ENCODE measurements at places on chromosomes 11 and 22.

DNA sequence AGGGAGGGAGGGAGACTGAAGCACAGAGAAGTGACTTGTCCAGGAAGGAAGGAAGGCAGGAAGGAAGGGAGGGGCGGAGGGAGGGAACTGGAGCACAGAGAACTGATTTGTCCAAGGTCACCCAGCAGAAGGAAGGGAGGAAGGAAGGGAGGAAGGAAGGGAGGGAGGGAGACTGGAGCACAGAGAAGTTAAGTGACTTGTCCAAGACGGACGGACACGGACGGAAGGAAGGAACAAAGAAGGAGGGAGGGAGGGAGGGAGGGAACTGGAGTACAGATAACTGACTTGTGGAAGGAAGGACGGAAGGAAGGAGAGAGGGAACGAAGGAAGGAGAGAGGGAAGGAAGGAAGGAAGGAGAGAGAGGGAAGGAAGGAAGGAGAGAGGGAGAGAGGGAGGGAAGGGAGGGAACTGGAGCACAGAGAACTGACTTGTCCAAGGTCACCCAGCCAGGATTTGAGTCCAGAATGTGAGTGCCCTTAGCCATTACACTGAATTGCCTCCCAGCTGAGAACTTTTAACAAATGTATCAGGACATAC lies 1.5 kb downstream of the SLC35F2 start:
- no peak for DNase-seq

- DNase-seq: no peak
Measured at GRCh38 chr11:47881145-47881544, 33.0 kb upstream of the NUP160 start.

DNA sequence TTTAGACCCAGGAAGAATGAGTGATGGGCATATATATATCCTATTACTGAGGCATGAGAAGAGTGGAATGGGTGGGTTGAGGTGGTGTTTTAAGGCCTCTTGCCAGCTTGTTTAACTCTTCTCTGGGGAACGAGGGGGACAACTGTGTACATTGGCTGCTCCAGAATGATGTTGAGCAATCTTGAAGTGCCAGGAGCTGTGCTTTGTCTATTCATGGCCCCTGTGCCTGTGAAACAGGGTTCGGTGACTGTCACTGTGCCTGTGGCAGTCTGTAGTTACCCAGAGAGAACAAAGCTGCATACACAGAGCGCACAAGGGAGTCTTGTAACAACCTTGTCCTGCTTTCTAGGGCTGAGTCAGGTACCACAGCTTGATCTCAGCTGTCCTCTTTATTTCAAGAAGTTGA lies 11.7 kb downstream of the LIMK2 start:
- no peak for DNase-seq

DNA sequence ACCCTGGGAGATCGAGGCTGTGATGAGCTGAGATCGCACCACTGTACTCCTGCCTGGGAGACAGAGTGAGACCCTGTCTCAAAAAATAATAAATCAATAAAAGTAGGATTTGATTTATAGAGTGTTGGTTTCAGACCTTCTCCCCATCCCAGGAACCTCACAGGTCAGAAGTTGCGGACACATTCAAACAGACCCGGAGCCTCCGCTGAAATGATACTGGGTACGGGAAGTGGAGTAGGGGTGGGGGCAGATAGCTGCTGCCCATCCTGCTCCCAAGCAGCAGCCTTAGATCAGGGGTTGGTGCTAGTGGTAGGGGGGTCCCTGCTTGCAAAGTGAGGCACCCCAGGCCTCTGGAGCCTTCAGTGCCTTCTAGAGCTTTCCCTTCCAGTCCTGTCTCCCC lies 7.8 kb downstream of the PRDM11 start:
- DNase-seq: no peak

DNA sequence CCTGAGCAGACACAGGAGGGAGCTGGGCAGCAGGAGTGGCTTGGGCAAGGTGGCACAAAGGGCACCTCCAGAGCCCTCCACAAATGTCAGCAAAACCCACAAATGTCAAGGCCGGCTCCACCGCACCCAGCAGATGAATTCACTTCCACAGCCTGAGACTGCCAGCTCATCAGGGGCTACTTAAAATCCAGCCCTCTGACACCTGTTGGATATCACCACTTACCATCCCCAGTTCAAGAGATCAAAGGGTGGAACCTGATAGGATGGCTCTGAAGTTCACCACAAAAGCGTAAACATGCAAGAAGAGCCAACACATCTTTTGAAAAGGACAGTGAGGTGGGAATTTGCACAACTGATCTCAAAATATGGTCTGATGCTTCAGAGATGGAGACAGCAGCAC lies 168.6 kb upstream of the GRK3 start:
- DNase-seq: no peak

GRCh38 chr11:15968461-15969130 lies 387.8 kb downstream of the SOX6 start:
- DNase-seq: no peak

- no peak for DNase-seq
Measured at GRCh38 chr11:132451942-132452601, 1080.2 kb downstream of the OPCML start.

- DNase-seq: no peak
Measured at GRCh38 chr11:97996762-97997161, 1024.0 kb upstream of the CNTN5 start.

DNA sequence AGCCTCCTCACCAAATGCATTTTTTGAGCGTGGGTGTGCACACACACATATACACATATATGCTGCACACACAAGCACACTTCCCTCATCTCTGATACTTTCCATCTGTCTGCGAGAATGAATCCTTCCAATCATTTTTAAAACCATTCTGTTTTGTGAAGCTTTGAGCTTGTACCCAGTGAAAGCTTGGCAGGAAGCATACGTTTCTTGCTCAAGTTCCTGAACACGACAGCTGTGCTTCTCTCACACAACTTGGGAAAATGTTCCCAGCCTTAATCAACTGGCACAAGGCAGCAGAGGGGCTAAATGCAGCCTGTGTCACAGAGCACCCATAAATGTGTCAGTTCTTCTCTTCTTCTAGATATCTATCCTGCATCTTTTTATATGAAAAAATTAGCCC lies 524.0 kb upstream of the KIRREL3 start:
- no peak for DNase-seq

DNA sequence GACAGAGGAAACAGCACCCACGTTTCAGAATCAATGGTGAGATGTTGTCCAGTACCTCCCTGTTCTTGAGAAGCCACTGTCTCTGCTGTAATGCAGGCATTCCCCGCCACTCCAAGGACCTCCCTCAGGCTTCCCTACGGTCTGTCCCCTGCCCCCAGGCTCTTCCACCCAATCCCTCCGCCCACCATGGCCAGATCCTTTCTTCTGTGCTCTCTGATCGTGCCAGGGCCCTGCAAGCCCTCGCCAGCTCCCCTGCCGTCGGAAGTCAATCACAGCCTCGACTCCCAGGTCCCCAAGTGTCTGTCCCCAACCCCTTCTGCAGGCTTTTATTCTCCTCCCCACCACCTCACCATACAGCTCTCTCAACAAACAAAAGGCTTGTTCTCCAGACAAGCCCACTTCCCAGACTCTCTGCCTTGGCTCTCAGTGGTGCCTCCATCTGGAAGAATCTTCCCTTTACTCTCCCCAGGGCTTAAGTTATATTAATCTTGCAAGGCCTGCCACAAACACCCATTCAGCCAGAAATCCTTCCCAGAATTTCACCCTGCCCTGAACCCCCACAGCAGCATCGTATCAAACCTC lies 13.7 kb downstream of the SCN4B start:
- no peak for DNase-seq

DNA sequence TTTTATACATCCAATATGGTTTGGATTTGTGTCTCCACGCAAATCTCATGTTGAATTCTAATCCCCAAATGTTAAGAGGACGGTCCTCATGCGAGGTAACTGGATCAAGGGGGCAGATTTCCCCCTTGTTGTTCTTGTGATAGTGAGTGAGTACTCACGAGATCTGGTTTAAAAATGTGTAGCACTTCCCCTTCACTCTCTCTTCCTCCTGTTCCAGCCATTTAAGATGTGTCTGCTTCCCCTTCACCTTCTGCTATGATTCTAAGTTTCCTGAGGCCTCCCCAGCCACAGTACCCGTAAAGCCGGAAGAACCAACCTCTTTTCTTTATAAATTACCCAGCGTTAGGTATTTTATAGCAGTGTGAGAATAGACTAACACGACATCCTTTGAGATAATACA lies 98.6 kb downstream of the TTC28 start:
- DNase-seq: no peak

- no peak for DNase-seq
Measured at GRCh38 chr11:96033095-96033494, 109.2 kb upstream of the MTMR2 start.

GRCh38 chr11:69260622-69261021 lies 33.3 kb upstream of the MYEOV start:
- no peak for DNase-seq

- no peak for DNase-seq
Measured at GRCh38 chr11:2975594-2975993, 16.5 kb downstream of the NAP1L4 start.

DNA sequence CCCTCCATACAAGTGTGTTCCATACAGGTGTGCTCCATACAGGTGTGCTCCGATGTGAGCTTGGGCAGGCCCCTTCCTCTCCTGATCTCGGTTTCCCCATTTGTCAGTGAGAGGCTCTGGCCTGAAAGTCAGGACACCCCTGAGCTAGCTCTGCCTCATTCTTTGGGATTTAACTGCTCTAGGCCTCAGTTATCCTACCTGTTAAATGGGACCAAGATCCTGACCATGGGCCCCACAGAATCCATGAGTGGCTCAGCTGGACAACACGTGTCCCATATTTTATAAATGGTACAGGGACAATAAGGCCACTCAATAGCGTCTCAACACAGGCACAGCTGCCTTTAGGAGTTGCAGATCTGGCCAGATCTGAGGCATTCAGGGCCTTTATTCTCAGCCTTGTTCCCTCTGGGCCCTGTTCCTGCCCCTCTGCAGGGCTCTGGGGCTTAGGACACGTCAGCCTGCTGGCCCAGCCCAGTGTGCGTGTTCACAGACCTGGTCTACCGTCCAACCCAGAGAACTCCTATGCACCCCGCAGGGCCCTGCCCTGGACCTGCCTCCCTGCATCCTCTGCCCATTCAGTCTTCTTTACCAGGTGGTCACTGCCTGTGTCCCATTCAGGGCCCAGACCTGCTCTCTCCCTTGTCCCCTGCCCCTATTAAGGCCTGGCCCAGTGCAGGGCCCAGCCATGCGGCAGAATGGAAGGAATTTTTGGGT lies 18.9 kb upstream of the IGLL1 start:
- DNase-seq: no peak

DNA sequence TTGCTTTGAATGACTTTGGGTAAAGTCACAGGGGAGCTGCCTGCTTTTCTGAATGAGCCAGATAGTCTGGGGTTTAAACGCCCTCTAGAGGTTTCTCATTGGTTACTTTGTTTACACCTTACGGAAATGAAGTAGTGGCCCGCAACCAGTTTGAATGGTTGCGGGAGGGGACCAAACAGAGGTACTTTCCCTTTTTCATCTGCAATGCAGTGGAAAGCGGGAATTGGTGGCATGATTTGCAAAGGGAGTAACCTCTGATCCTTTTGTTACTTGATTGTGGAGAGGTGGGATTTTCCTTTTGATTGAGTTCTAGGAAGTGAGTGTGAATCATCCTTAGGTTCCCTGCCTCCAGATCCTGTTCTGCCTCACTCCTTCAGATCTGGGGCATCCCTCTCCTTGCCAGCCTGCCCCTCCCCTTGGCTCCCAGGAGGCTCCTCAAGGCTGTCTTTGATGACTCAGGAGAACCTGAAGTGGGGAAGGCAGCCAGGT lies 15.9 kb upstream of the GLYATL1 start:
- DNase-seq: no peak

- no peak for DNase-seq
Measured at GRCh38 chr11:10459029-10459970, 4.2 kb downstream of the AMPD3 start.

DNA sequence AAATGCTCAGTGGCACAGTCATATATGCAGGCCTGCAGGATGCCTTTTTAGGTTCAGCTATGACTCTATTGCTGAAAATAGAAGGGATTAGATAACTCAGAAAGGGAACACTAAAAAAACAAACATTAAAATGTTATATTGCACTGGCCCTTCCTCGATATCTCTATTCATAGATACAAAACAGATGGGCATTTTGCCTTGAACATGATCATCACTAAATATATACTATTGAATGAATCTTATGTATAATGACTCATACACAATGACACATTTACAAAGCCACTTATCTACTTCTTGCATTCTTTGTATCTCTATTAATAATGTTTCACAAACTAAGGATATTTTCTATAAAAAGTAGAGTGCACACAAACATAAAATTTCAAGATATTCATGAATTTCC lies 2352.8 kb upstream of the RAG2 start:
- DNase-seq: no peak

- peak; percentile 77 for DNase-seq
Measured at GRCh38 chr11:111870886-111871692, at the start of gene ALG9. Gene ALG9 (minus strand): TSS chr11:111871581. CDS start chr11:111871482, 99 bp downstream.

DNA sequence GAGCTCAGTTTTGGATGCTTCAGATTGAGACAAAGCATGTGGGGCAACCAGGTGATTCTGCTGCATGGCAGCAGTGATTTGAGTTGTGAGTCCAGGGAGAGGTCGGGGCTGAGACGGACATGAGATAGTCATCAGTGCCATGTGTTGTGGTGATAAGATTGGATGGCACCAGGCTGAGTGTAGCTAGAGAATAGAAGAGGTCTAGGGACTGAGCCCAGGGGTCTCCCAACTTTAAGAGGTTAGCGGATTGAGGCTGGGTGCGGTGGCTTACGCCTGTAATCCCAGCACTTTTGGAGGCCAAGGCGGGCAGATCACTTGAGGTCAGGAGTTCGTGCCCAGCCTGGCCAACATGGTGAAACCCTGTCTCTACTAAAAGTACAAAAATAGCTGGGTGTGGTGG lies 6.3 kb upstream of the CTSD start:
- no peak for DNase-seq

DNA sequence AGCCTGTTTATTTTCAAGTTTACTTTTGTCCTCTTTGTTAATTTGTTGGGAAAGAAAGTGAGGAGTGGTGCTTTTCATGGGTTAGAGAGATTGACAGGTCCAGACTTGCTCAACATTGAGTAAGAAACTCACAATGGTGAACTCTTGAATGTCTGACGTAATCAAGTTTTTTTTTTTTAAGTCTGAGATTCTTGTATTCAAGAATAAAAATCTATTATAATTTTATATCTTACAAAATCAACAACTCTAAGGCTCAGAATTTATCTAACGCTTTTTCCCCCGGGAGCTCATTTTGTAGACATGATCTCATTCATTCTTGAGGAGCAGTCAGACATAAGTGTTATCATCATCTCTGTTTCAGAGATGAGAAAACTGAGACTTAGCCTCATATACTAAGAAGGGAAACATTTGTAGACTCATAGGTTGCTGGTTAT lies 39.1 kb upstream of the SPTBN2 start:
- DNase-seq: no peak

- DNase-seq: no peak
Measured at GRCh38 chr11:1351278-1351937, 38.3 kb upstream of the BRSK2 start.

GRCh38 chr11:131644204-131644795 lies 273.9 kb downstream of the NTM start:
- DNase-seq: no peak

- DNase-seq: peak; percentile 36
Measured at GRCh38 chr11:6531267-6531752, 34.2 kb downstream of the DNHD1 start.

Measured in renal cortex interstitium (tissue), 15 donors.